Type B pancreatic cell (in vitro differentiated cells): ENCODE measurements at places on chromosomes 2 and 18.

DNA sequence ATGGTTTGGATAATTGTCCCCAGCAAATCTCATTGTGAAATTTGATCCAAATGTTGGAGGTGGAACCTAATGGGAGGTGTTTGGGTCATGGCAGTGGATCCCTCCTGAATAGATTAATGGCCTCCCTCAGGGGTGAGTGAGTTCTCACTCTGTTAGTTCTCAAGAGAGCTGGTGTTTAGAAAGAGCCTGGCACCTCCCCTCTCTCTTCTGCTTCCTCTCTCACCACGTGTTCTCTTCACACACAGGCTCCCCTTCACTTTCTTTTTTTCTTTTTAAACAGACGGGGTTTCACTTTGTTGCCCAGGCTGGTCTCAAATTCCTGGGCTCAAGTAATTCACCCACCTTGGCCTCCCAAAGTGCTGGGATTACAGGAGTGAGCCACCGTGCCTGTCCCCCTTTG, 111.6 kb upstream of the LTBP1 start:
- DNase-seq, result no peak

DNA sequence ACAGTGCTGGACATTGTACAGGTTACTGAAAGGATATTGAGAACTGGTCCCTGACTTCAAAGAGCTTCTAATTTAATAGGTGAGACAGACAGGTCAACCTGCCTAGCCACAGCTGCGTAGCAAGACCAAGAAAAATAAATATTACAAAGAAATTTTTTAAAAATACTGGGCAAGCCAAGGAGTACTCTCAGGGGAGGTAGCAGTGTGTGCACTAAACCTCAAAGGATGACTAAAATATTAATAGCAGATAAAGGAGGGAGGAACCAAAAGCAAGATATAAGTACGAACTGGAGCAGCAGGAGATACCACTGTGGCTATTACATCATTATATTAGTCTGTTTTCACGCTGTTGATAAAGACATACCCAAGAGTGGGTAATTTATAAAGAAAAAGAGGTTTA, 14.9 kb downstream of the SCG2 start:
- no peak for DNase-seq

- DNase-seq, result peak; percentile 64
These were observed at the start of gene ATP6V1B1 for GRCh38 chr2:70935468-70936164. Gene ATP6V1B1 (plus strand): TSS chr2:70935900. CDS start chr2:70935955, 55 bp downstream.

GRCh38 chr2:23008440-23008839, 376.5 kb upstream of the KLHL29 start:
- DNase-seq, result no peak

DNA sequence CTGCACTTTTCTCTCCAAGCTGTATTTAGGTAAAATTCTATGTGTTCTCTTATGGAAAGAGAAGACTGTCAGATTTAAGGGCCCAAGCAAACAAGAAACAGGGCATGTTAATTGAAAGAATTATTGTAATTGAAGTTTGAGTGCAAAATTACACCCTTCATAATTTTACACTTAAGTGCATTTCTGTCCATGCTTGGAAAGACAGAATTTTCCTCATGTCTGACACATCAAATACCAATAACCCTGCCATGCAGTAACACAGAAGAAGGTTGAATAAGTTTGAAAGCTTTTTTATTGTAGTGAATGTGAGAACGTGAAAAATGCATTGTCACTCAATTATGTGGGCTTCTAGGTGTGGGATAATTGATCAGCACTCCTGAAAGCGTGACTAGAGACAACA, 52.9 kb upstream of the PARD3B start:
- DNase-seq, result no peak
